Stimulated activated CD8-positive, alpha-beta memory T cell treated with anti-CD3 and anti-CD28 coated beads, Interleukin-15, amount 100 ng/mL, for 48 hours (primary cell): ENCODE measurements at places on chromosomes 12 and 14.
A peak's percentile ranks its signal among the peaks of the same experiment; 100 is the strongest.

GRCh38 chr12:107992029-107992428 lies 137.1 kb upstream of the WSCD2 start:
- no peak for DNase-seq

DNA sequence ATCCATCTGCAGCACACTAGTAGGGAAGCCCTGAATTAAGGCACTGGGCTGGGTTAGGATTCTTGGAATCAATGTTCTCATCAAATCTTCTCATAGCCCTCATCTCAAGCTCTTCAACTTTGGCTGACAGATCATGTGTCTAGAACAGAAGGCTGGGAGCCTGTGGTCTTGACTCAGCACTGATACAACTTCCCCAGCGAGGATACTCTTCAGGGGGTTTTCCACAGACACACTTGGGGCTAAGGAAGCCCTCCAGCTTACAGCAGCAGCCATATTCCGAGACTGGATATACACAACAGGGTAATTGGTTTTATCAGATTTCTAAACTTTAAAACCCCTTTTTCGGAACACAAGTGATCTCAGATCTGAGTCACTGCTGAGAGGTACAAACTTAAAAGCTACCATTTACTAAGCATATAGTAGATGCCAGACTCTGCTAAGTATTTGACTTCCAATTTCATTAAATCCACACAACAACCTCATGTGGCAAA lies 3.5 kb downstream of the FMNL3 start:
- peak; percentile 57 for DNase-seq

DNA sequence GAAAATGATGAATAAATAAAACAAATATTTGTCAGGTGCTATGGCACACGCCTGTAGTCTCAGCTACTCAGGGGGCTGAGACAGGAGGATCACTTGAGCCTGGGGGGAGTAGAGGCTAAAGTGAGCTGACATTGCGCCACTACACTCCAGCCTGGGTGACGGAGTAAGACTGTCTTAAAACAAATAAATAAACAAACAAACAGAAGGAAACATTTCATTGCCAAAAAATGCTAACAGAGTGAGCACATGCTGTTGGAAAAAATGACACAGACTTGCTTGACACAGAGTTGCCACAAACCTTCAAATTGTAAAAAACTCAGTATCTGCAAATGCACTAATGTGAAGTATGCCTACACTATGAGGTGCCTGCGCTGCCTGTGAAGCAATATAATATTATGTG lies 50.8 kb upstream of the AP4S1 start:
- DNase-seq, result no peak

DNA sequence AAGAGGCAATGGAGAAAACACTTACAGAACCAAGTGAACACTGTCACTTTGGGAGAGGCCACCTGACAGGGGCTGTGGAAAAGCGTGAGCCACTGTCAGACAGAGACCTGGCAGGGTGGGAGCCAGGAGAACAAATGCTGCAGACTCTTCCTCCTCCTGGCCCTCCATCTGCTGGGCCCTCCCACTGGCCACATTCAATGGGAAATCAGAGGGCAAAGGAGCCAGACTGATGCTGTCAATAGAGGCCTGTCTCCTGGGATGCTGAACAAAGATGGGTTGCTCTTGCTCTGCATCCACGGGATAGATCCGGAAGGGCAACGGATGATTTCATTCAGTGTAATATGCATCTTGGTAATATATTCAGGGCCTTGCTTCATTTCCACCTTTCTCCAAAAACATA lies 44.9 kb upstream of the BCAT1 start:
- no peak for DNase-seq

DNA sequence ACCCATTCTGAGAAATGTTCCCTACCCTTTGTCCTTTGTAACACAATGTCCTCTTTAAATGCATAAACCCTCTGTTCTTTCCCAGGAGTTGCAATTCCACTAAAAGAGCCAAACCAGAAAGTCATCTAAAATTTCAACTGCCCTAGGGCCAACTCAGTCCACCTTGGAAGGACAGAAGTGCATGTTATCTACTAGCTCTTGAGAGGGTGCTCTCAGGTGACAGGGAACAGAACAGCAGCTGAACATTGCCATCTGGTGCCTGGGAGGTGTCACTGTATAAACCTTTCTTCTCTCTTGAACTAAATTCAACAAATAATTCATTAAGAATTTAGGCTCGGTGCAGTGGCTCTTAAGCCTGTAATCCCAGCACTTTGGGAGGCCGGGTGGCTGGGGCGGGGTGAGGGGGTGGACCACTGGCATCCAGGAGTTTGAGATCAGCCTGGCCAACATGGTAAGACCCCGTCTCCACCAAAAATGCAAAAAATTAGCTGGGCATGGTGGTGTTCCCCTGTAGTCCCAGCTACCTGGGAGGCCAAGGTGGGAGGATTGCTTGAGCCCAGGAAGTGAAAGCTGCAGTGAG lies 10.3 kb upstream of the FERMT2 start:
- no peak for DNase-seq
